Kidney epithelial cell (primary cell): ENCODE measurements at places on chromosomes 4 and X.

- no peak for DNase-seq
Observed at GRCh38 chrX:13520351-13520750, 49.0 kb upstream of the EGFL6 start.

GRCh38 chr4:33437406-33437805 lies 2717.2 kb downstream of the PCDH7 start:
- no peak for DNase-seq

DNA sequence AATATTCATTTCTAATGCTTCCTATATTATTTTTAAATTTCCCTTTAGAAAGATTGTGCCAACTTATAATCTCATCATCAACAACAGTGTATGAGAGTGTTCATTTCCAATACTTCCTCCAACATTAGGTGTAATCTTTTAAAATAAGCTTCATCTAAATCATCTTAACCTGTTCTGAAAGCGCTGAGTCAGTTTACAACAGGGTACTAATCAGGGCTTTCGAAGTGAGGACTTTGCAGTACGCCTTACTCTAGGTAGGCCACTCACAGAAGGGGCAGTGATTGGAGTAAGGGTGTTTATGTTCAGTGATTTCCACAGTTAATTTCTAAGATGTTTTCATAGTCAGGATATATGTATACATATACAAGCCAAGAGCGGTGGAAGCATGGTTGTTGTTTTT lies 87.9 kb downstream of the FRAS1 start:
- DNase-seq, result no peak

DNA sequence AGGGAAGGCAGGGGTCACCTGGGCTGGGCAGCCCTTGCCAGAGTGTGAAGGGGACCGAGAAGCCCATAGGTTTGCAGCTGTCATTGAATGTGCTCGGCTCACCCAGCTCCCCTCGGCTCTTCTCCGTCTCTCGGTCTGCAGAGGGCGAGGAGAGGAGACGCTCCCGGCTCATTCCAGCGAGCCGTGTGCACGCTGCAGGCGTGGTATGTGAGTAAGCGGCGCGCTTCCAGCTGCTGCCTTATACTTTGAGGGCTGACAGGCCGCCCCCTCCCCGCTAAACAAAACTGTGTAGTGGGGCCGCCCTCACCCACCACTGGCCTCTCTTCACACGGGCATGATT lies 23.0 kb upstream of the BCORL1 start:
- no peak for DNase-seq

DNA sequence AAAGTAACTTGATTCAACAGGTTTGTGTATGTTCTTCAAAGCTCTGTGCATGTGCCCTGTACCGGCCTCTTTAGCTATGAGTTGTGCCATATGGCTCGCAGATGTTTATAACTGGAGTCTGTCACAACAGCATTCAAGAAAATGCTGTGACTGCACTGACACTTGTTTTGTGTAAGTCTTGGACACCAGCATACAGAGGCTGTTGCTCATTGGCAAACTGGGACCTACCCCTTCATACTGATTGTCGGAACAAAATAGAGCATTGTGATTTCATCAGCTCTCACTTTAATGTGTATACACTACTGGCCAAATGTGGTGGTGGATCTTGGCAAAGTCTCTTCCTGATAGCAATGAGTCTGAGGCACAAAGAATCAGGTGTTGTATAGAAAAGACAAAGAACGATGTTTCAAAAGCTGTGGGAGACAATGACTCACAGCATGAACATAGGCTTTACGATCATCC lies 133.9 kb downstream of the EGF start:
- no peak for DNase-seq

GRCh38 chr4:101695176-101695575 lies 95.4 kb upstream of the BANK1 start:
- DNase-seq, result no peak

DNA sequence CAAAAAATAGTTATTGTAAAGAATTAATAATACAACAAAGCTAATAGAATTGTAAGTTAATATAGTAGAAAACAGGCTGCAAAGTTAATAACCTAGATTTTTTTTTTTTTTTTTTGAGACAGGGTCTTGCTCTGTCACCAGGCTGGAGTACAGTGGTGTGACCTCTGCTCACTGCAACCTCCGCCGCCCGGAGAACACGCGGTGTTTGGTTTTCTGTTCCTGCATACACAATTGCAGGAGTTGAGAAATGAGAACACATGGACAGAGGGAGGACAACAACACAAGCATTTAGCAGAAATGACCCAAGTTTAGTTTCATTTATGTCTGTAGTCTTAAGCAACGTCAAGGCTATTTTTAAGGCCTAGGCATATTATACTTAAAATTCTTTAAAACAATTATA lies 145.9 kb upstream of the PCDH10 start:
- DNase-seq, result no peak
